ENCODE measurements at places on chromosomes 6 and 20.
A peak's percentile ranks its signal among the peaks of the same experiment; 100 is the strongest.

DNA sequence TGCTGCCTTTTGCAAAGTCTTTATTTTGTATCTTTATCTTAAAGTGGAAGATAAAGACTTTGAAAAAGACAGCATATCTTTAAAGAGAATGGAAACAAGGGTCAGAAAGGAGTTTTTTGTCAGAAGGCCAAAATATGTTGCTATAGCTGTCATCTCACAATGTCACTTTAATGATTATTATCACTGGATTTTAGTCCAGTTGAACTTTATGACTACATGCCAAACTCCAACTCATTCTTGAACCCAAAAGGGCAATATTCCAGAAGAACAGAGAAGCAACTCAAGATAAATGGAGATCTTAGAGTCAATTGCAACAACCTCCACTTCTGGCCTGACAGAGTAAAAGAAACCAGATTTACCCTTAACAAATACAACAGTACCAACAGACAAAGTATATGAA is 47.3 kb upstream of the CLIC5 start:
- no peaks in the 10 kb centered on the region for H3K4me1 ChIP-seq
- H3K36me3 ChIP-seq: no peaks in the 10 kb centered on the region
- no peaks in the 10 kb centered on the region for H3K27me3 ChIP-seq
- H3K27ac ChIP-seq: no peak overlapping the region

- H3K4me1 ChIP-seq: no peaks in the 10 kb centered on the region
- no peaks in the 10 kb centered on the region for H3K36me3 ChIP-seq
- no peaks in the 10 kb centered on the region for H3K27me3 ChIP-seq
- H3K27ac ChIP-seq: no peak overlapping the region
- no peak overlapping the region for H3K4me3 ChIP-seq
These were observed 172.9 kb downstream of the MCHR2 start for GRCh38 chr6:99821164-99821563.

DNA sequence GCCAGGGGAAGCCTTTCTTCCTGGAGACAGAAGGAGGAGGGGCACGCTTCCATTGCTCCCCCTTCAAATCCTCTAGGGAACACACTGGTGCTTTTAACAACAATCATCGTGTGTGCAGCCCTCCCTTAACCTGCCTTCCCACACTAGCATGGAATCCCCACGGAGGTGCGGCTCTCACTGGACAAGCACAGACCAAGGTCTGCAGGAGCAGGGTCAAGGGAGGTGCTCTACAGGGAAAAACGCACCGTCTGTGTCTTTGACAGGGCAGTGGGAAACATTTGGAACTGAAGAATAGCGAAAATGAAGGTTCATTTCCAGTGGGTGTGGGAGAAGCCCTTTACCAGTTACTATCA is 527.1 kb downstream of the QKI start:
- H3K27ac ChIP-seq: no peak overlapping the region
- no peak overlapping the region for H3K4me3 ChIP-seq
- no peak for DNase-seq
- no peaks in the 10 kb centered on the region for H3K36me3 ChIP-seq

DNA sequence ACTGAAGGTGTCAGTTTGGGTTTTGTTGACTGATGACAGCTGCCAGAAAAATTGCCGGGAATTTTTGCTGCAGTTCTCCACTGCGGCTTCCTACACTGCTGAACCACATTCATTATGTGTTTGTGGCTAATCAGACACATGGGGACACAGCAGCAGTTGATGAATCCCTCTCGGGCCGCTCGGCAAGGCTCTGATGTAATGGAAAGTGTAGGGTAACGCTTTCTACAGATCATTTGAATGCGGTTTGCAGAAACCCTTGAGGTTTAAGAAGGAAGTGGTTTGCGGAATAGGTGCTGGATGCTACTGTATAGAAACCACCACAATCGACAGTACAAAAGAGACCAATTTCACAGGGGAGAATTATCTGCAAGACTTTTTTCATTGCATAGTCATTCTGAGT is 138.7 kb upstream of the SASH1 start:
- no peaks in the 10 kb centered on the region for H3K36me3 ChIP-seq
- no peaks in the 10 kb centered on the region for H3K27me3 ChIP-seq
- no peaks in the 10 kb centered on the region for H3K4me1 ChIP-seq
- H3K27ac ChIP-seq: no peak overlapping the region

DNA sequence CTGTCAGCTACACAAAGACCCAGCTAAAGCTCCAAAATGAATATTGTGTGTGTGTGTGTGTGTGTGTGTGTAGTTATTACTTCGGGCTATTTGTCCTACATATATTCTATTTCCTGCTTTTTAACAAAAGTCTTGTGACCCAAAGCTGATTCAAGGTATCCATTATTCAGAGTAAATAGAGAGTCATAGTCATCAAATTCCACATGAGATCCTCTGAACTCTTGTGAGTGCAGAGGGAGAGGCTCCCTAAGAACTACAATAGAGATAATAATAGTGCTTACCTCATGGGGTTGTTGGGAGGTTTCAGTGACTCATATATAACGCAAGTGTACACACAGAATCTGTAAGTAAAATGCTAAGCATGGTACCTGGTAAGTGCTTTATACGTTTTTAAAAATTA is 95.6 kb upstream of the SHLD1 start:
- H3K36me3 ChIP-seq: no peaks in the 10 kb centered on the region
- H3K27me3 ChIP-seq: no peaks in the 10 kb centered on the region

DNA sequence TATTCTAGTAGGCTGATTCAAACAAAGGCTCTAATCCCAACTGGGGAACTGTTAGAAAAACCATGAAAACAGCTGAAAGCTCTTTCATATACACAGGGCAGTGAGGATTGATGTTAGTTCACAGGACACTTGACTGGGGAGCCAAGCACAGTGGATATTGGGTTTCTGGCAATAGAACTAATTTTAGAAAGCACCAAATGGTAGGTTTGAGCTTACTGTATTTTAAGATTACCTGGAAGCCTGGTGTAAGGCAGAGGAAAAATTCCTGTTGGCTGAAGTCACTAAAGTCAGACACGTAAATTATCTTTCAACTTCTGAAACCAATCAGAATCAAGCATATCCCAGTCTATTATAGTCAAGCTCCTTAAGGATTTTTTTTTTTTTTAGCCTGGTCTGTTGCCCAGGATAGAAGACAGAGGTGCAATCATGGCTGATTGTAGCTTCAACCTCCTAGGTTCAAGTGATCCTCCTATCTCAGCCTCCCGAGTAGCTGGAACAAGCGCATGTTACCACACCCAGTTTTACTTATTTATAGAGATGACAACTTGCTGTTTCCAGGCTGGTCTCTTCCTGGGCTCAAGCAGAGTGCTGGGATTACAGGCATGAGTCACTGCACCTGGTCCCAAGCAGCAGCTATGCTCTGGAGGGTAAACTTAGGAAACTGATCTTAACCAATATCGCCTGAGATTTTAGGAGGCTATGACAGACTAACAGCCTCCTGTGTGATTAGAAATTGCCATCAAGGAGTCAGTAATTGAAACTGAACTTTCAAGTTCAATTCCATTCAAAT is 32.5 kb upstream of the SYNCRIP start:
- H3K36me3 ChIP-seq: no peaks in the 10 kb centered on the region
- no peak for DNase-seq
- H3K27me3 ChIP-seq: no peaks in the 10 kb centered on the region
- no peaks in the 10 kb centered on the region for H3K4me1 ChIP-seq

DNA sequence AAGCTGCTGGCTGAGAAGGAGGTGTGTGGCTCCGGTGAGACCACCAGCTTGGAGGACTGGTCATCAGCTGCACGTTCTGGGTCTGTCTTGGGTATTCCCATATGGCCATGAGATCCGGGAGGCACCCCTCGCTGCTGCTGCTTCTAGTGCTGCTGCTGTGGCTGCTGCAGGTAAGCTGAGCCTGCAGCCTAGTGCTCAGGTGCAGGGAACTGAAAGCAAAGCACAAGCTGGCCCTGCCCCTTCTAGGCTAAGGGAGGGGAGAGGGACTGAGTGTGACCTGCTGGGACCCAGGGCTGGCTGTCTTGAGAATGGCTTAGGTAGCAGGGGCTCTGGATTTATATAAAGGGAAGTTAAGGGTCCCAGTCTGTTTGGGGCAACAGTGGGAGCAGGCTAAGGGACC is 403 bp downstream of the CDH26 start:
- no peak for DNase-seq
- no peak overlapping the region for H3K4me3 ChIP-seq
- 0 out of 2 replicates have a peak, but pooled peaks cover 2% of the 10 kb centered on the region for H3K4me1 ChIP-seq

GRCh38 chr6:170575250-170575649 is 9.2 kb downstream of the PDCD2 start:
- H3K27ac ChIP-seq: no peak overlapping the region
- no peak for DNase-seq
- H3K27me3 ChIP-seq: no peaks in the 10 kb centered on the region
- no peak overlapping the region for H3K4me3 ChIP-seq
- no peaks in the 10 kb centered on the region for H3K4me1 ChIP-seq
- H3K36me3 ChIP-seq: peaks cover under 1% of the 10 kb centered on the region

DNA sequence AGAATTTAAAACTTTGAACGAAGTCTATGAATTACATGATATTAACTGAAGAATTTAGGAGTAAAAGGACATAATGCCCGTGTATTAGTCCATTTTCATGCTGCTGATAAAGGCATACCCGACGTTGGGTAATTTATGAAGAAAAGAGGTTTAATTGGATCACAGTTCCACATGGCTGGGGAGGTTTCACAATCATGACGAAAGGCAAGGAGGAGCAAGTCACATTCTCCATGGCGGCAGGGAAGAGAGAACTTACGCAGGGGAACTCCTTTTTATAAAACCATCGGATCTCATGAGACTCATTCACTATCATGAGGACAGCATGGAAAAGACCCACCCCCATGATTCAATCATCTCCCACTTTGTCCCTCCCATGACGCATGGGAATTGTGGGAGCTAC is 210.6 kb downstream of the CD83 start:
- no peaks in the 10 kb centered on the region for H3K27me3 ChIP-seq
- H3K36me3 ChIP-seq: no peaks in the 10 kb centered on the region
- H3K4me1 ChIP-seq: no peaks in the 10 kb centered on the region
- no peak for DNase-seq
- H3K4me3 ChIP-seq: no peak overlapping the region

DNA sequence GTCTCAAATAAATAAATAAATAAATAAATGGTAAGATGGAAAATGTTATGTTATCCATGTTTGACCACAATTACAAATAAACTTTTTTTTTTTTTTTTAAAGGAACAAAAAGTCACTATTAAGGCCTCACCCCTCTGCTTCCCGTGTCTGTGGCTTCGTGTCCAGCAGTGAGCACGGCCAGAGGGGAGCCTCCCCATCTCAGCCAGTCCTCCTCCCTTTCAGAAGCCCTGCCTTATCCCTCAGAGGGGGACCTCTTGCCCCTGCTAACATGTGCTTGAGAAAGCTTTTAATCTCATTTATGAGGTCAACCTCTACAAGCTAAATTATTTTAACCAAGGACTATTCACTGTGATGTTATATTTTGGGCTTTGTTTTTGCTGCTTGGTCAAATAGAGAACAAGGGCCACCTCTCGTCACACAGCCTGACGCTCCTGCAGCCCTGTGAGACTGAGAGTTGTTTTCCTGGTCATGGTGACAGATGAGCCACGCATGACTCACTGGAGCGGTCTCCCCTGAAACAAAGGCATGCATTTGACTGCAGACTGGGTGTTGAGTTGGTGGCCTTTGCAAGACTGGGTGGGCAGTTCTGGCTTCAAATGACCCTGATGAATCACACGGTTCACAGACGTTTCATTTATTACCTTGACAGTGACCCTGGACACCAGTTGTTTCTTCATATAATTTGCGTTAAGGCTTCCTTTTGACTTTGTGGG is 131.8 kb downstream of the TIAM2 start:
- H3K4me1 ChIP-seq: peaks cover 8% of the 10 kb centered on the region
- DNase-seq: no peak
- H3K27ac ChIP-seq: peak overlapping the region; percentile 25
- no peaks in the 10 kb centered on the region for H3K27me3 ChIP-seq

- DNase-seq: no peak
- H3K27me3 ChIP-seq: no peaks in the 10 kb centered on the region
- no peaks in the 10 kb centered on the region for H3K4me1 ChIP-seq
- no peaks in the 10 kb centered on the region for H3K36me3 ChIP-seq
These were observed 201.9 kb downstream of the PLCB4 start for GRCh38 chr20:9270831-9271230.

- H3K27ac ChIP-seq: no peak overlapping the region
- H3K4me3 ChIP-seq: no peak overlapping the region
- no peaks in the 10 kb centered on the region for H3K36me3 ChIP-seq
- no peak for DNase-seq
- H3K4me1 ChIP-seq: peaks cover 2% of the 10 kb centered on the region
These were observed 189.0 kb downstream of the LRFN2 start for GRCh38 chr6:40398034-40398691.

DNA sequence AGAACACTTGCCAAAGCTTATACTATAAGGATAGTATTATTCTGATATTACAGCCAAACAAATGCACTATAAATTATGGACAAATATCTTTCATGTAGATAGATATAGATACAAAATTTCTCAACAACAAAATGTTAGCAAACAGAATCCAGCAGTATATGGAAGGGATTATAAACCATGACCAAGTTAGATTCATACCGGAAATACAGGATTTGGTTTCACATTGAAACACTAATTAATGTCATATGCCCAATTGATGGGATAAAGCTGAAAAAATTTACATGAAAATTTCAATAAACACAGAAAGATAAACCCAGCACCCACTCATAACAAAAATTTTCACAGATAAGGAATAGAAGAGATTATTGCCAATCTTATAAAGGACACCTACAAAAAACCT is 770.3 kb upstream of the SLC35B3 start:
- no peaks in the 10 kb centered on the region for H3K27me3 ChIP-seq
- H3K4me3 ChIP-seq: no peak overlapping the region
- no peaks in the 10 kb centered on the region for H3K36me3 ChIP-seq
- H3K4me1 ChIP-seq: no peaks in the 10 kb centered on the region
- H3K27ac ChIP-seq: no peak overlapping the region
- no peak for DNase-seq

- no peak overlapping the region for H3K4me3 ChIP-seq
- H3K27ac ChIP-seq: no peak overlapping the region
- no peaks in the 10 kb centered on the region for H3K36me3 ChIP-seq
- no peaks in the 10 kb centered on the region for H3K4me1 ChIP-seq
These were observed 1237.5 kb upstream of the MAP3K7 start for GRCh38 chr6:91824331-91824730.

DNA sequence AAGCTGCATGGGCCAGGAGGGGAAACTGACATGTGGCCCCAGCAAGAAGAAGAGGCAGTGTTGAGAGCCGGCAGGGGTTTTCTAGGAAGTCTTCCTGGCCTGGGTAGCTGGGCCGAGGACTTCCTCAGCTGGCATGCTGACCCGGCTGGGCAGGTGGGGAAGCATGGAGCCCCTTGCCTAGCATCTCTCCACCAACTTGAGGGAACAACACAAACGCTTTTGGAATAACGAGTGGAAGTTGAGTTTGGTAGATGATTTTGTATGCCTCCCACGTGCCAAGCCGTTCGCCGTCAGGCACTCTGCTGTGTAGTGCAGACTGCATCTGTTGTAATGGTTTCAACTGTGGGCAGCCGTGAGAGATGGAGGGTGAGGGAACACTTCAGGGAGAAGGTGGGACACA is 7.3 kb downstream of the TMEM181 start:
- no peaks in the 10 kb centered on the region for H3K36me3 ChIP-seq
- no peak overlapping the region for H3K27ac ChIP-seq
- peaks cover 4% of the 10 kb centered on the region for H3K4me1 ChIP-seq
- DNase-seq: no peak
- H3K27me3 ChIP-seq: no peaks in the 10 kb centered on the region
- H3K4me3 ChIP-seq: no peak overlapping the region
